ENCODE measurements at places on chromosomes 5 and 9. TPM values are rescaled to one million over a fixed set of nuclear protein-coding genes. Genes with fewer than 3 reads are reported as not detected.

DNA sequence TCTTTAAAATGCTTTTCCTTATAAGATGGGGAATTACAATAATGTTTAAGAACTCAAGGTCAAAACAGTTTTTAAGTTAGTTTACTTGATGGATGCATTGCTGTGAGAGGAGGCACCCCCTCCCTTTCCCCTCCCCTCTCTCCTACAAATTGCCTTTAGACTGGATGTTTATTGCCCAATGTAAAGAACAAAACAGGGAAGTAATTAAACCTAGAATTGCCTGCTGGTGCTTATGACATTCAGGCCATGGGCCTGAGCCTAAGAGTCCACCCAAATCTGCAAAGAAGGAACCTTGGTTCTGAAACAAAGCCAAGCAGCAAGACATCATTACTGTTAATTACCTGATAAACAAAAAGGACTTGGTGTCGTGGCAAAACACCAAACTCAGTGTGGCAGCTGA is 630.3 kb downstream of the ISL1 start:
- no peak for DNase-seq

The SLC6A19 gene
- total RNA-seq, result 0.05 TPM

DNA sequence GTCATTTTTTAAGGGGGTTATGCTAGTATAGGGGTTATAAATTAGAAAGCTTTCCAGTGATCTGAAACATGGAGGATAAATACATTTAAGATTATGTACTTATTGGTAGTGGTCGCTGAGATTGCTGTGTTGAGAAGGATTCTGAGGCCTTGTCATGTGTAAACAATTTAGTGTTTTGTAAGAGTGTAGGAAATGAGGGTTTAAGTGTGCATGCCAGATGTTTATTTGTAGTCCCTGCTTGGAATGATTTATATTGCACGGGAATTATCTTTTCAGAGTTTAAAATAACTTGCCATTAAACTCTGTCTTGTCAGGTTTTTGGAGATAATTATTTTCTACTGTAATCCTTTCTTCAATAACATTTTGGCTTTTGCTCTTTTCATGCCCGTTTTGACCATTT is 19.4 kb downstream of the ZNF618 start:
- DNase-seq, result no peak

The OTP gene
- total RNA-seq, result not detected

DNA sequence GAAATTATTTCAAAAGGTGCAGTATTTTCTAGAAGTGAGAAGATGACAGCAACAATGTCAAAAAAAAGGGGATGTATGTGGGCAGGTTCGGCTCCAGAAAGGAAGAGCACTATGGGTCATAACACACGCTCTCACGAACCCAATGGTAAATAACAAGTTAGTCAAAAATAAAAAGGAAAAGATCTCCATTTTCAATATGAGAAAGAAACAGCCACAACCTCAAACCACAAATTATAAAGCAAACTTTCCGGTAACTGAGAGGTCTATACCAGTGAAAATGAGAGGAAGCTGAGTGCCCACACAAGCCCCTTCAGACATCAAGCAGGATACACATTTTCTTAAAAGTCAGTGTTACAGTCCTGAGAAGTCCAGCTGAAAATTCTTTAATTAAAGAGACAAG is 398.5 kb upstream of the RPS23 start:
- DNase-seq, result no peak

The FST gene
- total RNA-seq, result 1.9 TPM

DNA sequence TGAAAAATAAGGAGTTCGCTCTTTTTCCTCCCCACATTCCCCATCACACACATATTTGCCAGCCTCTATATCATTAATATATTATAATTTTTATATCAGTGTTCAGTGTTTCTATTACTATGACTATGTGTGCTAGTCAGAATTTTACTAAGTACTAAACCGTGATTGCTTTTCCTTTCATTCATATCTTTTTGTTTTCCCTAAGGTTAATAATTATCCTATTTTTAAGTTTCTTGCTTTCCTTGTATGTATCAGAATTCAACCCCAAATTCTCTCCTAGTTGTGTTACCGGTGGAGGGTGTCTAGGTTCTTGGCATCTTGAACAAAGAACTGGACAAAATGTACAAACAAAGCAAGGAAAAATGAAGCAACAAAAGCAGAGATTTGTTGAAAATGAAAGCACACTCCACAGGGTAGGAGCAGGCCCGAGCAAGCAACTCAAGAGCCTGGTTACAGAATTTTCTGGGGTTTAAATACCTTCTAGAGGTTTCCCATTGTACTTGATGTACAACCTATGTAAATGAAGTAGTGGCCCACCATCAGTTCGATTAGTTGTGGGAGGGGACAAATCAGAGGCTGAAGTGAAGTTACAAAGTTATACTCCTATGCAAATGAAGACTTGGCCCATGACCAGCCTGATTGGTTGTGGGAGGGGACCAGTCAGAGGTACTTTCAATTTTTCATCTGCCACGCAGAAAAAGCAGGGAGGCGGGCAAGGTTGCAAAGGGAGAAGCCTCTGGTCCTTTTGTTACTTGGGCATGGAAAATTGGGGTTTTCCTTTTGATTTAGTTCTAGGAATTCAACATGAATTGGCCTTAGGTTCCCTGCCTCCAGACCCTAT is 43.8 kb downstream of the KIAA1191 start:
- no peak for DNase-seq

GRCh38 chr9:134365791-134366222 is 39.6 kb downstream of the RXRA start:
- DNase-seq, result no peak

- no peak for DNase-seq
These were observed 45.8 kb downstream of the ARHGEF37 start for GRCh38 chr5:149627070-149627469.

The PCDHB3 gene
- 1.4 TPM for total RNA-seq

GRCh38 chr5:13673511-13673910 is 271.0 kb downstream of the DNAH5 start:
- no peak for DNase-seq

The ARID3C gene
- not detected for total RNA-seq

The IFNA1 gene
- total RNA-seq, result not detected

The CNTFR gene
- total RNA-seq, result 1.1 TPM

- no peak for DNase-seq
These were observed 120.6 kb downstream of the MSX2 start for GRCh38 chr5:174844971-174845370.

GRCh38 chr5:69295088-69295754 is 37.4 kb downstream of the CCDC125 start:
- no peak for DNase-seq

GRCh38 chr5:57665146-57665936 is 182.7 kb upstream of the ACTBL2 start:
- DNase-seq, result no peak

The TAF11L10 gene
- total RNA-seq, result not detected

The HTR4 gene
- total RNA-seq, result 0.70 TPM

The PITX1 gene
- 0.83 TPM for total RNA-seq

- DNase-seq, result no peak
These were observed 1.5 kb upstream of the ZFR start for GRCh38 chr5:32445831-32446614.

GRCh38 chr9:81490605-81491331 is 198.6 kb downstream of the TLE1 start:
- no peak for DNase-seq

DNA sequence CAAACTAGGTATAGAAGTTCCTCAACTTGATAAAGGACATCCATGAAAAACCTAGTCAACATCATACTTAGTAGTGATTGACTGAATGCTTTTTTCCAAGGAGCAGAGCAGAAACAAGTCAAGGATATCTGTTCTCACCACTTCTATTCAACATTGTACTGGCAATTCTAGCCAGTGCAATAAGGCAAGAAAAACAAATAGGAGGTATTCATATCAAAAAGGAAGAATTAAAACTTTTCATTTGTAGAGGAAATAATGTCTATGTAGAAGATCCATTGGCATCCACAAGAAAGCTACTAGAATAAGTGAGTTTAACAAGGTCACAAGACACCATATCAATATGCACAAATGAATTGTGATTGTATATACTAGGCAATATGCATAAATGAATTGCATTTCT is 28.2 kb upstream of the ORM1 start:
- DNase-seq, result no peak

DNA sequence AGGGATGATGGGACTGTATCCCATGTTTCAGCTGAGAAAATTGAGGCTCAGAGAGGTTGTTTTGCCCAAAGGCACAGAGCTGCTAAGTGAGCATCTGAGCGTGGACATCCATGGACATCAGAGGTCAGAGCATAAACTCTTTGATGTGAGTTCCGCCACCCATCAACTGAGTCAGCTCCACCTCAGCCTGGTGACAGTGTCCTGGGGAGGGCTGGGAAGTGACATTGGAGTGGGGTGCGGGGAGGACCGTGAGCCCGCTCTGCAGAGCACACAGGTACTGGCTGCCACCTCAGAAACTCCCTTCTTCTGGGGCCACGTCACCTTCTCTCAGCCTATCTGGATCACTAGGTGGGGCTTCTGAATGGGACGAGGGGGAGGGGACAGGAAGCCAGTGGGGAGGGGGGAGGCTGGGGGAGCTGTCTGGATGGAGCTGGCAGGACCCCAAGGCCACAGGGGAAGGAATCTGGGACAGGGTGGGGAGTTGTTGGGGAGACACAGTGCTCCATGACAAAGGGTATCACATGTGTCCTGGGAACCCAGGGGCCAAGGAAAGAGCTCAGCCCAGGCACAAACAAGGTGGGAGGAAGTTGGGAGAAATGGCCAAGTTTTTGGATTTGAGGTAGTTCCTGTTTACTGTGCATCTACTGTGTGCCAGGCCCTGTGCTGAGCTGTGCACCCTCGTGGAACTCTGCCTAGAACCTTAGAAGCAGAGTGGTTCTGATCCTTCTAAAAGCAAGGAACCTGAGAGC is 2.5 kb downstream of the LAMC3 start:
- DNase-seq, result no peak

- no peak for DNase-seq
These were observed 50.4 kb upstream of the ZNF354A start for GRCh38 chr5:178780581-178781498.

The IL4 gene
- total RNA-seq, result not detected

The ENG gene
- total RNA-seq, result 244 TPM

GRCh38 chr9:89544279-89544661 is 46.4 kb upstream of the SEMA4D start:
- DNase-seq, result no peak

DNA sequence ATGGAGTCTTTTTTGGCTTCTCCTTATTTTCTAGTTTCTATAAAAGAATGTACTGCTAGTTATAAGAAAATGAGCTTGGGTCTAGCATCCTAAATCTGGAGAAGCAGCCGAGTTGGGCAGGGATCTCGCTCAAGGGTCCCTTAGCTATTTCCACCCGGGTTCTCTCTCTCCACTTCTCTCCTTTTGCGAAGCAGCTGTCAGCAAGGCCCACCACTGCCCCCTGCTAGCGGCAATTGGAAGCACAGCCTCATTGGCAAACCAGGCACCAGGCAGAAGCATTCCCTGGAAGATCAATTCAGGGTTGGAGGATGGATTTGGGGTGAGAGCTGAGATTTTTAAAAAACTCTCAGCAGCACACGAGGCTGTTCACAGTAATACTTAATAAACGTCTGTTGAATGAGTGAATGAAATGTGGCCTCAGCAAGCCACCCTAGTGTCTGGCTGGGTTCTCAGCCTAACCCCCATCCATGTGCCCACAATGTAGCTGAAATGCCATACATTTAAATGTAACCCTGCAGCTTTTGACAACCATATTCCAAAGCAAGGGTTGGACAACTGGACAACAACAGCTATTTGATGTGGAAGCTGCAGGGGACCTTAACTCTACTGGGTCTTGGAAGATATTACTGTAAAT is 34.6 kb upstream of the TNIP1 start:
- DNase-seq, result peak; percentile 92

The IFNA13 gene
- total RNA-seq, result not detected

- DNase-seq, result no peak
These were observed 91.4 kb downstream of the NSUN2 start for GRCh38 chr5:6541256-6542013.

GRCh38 chr5:137580030-137580429 is 80.9 kb upstream of the SPOCK1 start:
- no peak for DNase-seq

- DNase-seq, result peak; percentile 60
These were observed 31.6 kb upstream of the ENHO start for GRCh38 chr9:34554211-34555001.

DNA sequence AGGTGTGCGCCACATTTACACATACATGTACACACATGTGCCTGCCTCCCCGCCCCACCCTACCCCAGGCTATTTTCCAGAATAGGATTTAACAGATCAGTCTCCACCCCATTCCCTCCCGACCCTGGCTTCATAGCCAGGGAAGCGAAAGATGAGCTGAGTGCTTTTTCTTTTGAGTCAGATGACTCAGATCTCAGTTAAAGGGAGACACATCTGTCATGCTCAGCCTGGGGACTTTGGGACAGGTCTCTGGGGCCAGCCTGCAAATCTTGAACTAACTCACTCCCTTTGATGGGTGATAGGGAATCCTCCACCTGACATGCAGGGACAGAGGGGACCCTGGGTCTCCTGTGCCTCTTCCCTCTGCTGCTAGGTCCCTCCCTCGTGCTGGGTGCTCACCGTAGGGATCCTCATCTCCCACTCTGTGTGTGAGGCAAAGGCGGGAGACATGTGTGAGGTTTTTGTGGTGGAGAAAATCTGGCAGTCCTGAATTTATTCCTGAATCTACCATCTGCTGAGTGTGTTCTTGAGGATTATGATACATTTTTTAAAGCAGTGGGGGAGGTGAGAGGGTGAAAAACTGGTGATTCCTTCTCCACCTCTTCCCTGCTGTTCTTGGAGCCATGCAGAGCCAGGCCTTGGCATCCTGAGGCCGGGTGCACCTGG is 37.7 kb downstream of the NEUROG1 start:
- peak; percentile 33 for DNase-seq

The FBXL7 gene
- total RNA-seq, result 26.2 TPM

The WWC1 gene
- total RNA-seq, result 0.51 TPM

DNA sequence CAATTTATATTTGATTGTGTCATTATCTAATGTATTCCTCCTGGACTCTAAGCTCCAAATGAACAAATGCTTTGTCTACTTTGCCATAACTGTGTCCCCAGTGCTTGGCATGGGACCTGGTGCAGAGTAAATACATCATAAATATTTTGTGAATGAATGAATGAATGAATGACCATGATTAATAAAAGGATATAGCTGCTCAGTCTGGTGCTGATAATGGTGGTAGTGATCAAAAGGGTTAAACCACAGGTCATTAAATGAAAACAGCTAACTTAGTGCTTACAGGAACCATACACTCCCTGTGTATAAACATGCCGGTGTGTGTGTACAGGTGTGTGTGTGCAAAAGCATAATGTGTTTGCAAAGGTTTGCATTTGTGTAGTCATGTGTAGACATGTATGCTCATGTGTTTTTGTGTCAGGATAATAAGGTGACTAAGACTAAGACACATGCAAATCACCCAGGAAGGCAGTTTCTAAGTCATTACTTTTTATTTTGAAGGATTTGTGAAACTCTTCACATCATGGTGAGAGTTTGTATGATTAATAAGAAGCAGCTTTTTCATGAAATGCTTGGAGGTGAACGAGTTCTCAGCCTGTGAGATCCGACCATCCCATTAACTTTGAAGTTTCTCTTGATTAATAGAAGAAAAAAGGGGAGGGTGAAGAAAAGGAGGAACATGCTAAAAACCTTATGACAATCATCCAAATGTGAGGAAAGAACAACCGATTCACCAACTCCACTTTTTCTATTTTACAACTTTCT is 24.6 kb downstream of the SPARC start:
- DNase-seq, result no peak

The TAS2R1 gene
- total RNA-seq, result not detected

Measured in cardiac septum (tissue), 1 donor.